ENCODE measurements at places on chromosomes 5 and 9.

DNA sequence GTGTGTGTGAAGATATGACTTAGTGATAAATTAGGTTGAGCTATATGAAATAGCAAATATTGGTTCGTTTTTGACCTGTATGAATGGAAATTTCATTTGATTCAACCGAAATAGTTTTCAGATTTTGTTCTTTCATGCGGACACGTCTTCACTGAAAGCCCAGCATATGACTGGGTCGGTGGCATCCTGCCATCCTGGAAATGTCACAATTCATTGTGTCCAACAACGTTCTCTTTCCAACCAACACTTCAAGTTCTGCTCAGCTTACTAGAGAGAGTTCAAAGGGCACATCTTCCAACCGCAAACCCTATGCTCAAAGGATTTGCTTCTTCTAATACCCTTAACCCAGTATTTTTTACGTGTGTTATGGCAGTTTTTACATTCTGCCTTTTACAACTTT, 252.5 kb downstream of the NTRK2 start:
- no peak for DNase-seq

GRCh38 chr5:84450617-84451414, 66.1 kb upstream of the EDIL3 start:
- no peak for DNase-seq

DNA sequence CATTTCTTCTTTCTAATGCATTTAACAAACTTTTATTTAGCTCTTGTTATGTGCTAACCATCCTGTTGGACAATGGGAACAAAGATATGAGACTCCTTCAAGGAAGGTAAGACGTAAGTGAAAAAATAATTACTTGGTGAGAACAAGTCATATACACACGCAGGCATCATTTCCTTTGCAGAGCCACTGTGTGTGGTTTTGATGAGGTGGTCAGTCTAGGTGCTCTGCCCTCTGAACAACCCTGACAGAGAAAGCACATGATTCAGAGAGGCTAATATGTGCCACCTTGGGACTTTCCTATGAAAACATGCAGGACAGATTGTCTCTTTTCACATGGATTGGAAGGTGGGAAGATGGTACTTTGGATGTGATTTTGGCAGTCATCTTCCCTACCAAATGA, 1162.5 kb upstream of the DMAC1 start:
- no peak for DNase-seq

- DNase-seq = no peak
Observed at GRCh38 chr5:64952951-64953673, 184.4 kb downstream of the CWC27 start.

GRCh38 chr9:117434566-117434965, 19.7 kb upstream of the ASTN2 start:
- no peak for DNase-seq

DNA sequence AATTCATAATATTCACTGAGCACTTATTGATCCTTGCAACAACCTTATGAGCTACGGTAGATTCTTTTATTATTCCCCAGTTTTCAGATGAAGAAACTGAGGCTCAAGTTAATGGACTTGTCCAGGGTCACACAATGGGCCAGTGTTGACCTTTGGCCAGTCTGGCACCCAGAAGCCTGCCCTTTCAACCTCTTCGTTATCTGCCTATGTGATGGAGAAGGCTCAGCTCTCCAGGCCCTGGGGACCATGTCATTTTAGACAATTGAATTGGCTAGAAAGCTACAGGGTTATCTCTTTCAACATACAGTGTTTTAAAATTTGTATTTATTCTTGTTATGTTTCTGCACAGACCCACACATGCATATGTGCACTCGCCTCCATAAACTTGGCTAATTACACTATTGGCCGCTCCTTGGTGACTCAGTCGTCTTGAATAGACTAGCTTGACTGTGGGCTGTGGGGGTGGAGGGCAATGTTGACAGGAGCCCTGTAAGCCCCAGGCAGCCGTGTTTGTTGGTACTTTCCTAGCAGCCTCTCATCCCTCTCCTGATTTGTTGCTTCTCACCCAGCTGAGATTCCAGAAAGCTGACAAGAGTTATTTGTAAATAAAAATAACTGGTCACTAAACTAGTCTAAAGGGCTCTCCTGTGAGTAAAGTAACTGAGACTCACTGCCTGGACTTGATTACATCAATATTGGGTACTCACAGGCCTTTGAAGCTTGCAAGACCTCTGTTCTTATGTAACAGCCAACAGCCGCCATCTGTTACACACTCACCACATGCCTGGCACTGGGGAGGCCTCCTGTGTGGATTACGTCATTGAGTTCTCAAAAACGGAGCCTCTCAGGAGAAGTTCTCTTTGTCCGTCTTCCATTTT, 8.5 kb upstream of the ANGPTL2 start:
- DNase-seq = no peak

GRCh38 chr5:32865475-32865874, 154.4 kb downstream of the NPR3 start:
- DNase-seq = no peak

DNA sequence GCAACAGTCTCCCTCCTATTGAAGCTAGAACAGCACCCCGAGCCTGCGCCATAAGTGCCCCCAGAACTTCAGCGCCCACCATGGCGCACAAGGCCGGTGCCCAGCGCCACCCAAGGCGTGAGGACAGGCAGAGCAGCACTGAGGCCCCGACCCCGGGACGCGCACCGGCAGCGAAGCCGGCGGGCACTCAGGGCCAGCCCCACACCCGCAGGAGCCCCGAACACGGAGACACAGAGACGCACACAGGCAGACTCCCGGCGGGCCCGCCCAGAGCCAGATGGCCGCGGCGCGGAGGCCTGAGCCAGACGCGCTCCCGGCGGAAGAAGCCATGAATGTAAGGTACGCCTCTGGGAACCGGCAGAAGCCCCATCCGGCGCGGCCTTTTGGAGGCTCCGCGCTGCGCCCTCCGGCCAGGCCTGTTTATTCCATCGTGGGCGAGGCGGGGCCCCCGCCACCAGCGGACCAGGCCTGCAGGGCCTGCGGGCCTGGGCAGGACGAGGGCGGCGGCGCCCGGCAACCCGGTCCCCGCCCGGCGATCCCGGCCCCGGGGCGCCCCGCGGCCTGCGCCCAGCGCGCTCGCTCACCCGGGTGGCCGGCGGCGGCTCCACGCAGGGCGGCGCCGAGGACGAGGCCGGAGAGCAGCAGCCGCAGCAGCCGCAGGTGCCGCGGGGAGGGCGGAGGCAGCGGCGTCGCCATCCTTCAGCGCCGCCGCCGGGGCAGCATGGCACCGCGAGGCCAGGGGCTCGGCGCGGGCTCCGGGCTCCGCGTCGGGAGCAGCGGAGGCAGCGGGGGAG, 486 bp downstream of the NPDC1 start:
- no peak for DNase-seq

GRCh38 chr9:9557804-9558334, 1054.9 kb downstream of the PTPRD start:
- no peak for DNase-seq

DNA sequence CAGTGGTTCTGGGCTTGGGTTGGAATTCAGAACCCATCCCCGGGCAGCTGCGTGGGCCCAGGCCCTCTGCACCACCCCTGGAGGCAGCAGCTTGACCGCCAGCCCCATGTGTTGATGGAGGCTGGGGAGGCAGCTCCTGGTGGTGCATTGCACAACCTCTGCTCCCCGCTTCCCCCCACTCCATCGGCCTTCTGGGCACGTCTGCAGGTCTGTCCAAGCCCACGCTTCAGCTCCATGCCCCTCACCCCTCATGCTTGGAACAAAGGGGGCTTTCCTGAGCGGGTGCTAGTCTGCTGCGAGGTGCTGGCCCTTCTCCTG, 1.4 kb downstream of the NCS1 start:
- DNase-seq = no peak

DNA sequence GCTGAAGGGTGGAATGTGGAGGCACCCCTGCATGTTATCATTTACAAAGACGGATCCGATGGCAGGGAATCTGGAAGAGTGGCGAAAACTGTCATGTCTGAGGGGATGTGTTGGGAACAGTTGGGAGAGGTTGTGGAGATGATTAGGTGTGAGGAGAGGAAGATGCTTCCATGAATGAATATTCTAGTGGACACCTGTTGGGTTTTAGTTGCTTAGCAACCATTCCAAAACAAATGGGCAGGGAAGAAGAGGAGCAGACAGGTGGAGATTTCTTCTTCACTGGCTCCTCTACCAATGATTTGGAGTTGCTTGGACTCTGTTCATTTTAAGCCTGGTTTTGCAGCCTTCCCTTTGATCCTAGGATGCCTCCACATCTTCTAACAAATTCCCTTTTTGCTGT, 465.3 kb upstream of the CLINT1 start:
- no peak for DNase-seq

DNA sequence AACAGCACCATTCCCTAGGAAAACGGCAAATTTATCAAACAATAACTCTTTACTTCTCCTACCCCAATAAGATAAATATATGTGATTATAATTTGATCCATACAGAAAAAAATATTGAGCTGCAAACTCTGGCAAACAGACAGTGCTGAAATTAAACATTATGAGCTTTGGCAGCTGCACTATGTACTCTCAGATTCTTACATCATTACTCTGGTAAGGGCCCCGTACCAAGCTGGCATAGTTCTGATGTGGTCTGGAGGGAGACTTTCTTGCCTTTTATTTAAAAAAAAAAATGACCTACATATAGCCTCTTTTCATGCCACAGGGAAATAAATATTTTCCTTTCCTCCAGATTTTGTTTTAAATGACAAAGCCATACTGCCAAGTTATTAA, 95.0 kb downstream of the NR6A1 start:
- no peak for DNase-seq

GRCh38 chr9:81671880-81672280, 17.5 kb downstream of the TLE1 start:
- no peak for DNase-seq

DNA sequence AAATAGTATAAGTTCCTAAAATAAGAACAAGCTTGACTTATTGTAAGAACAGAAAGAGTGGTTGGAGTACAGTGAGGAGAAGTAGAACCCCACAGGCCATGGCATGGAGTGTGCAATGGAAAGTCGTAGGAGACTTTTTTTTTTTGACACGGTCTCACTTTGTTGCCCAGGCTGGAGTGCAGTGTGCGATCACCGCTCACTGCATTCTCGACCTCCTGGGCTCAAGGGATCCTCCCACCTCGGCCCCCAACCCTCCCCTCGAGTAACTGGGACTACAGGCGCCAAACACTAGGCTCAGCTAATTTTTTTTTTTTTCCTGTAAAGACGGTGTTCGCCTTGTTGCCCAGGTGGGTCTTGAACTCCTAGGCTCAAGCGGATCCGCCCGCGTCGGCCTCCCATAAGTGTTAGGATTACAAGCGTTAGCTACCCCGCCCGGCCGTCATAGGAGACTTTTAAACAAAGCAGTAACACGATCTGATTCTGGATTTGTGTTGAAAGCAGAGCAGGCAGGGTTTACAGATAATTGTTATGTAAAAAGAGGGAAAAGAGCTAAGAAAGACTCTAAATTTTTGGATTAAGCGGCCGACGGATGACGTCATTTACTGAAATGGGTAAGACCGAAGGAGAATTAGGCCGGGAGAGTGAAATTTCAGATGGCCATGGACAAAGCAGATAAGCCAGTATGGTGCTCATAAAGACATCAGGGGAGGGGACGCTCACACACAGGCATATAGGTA, 752 bp downstream of the TSTD2 start:
- DNase-seq = peak; percentile 3

DNA sequence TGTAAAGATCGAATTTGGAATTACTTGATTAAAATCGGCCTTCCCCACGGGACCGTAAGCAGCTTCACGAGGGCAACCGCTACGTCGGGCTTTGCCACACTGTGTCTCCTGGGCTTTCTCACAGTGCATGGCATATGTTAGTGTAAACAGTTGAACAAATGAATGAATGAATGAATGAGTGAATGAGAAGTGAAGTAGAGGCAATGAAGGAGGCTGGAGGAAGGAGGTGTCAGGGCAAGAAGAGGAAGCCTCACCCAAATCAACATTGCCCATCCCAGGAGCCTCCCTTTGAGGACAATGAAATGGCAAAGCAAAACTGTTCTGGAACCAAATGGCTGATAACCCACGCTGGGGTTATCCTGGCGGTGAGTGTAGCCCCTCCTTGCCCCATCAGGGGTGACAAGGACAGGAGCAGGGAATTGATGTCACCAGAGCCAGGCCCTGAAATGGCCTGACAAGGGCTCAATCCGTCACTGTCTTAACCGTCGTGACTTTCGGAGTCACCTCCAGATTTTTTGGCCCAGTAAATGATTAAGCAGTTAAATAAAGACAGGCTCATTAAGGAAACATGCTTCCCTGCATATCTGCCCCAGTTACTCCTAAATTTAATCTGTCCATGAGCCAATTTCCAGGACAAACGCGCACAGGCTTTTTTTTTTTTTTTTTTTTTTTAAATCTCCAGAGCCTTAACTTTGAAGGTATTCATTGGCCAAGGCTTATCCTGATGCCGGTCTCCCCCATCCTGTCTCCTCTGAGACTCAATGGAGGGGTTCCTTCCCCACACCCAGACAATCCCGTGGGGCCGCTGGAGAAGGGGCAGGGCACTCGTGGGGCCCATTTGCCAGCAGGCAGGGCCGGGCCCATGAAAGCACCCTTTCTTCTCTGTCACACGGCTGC, 88.4 kb upstream of the BOD1 start:
- no peak for DNase-seq

- DNase-seq = no peak
Observed at GRCh38 chr5:137758715-137759306, 4.6 kb upstream of the HNRNPA0 start.

GRCh38 chr5:138438724-138439476, at the start of gene REEP2:
Gene REEP2, plus strand, starts transcription at chr5:138439057. Its CDS starts 152 bp downstream, at chr5:138439209.
- no peak for DNase-seq

- DNase-seq = no peak
Observed at GRCh38 chr5:136014049-136015002, 14.5 kb upstream of the TGFBI start.

- DNase-seq = no peak
Observed at GRCh38 chr5:163993126-163993525, 487.7 kb downstream of the MAT2B start.

DNA sequence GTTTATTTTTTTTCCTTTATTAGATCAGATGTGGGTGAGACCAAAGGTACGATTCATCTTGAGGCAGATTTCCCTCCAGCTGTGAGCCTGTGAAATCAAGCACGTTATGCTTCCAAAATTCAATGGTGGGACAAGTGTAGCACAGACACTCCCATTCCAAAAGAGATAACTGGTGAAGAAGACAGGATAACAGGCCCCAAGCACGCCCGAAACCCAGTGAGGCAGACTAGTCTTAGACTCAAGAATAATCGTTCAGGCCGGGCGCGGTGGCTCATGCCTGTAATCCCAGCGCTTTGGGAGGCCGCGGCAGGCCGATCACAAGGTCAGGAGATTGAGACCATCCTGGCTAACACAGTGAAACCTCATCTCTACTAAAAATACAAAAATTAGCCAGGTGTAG, 36.8 kb upstream of the COL5A1 start:
- DNase-seq = no peak

Measured in activated CD8-positive, alpha-beta memory T cell treated with anti-CD3 and anti-CD28 coated beads for 1 hour (primary cell).